ENCODE measurements at places on chromosomes 1 and 21. TPM values are rescaled to one million over a fixed set of nuclear protein-coding genes. Genes with fewer than 3 reads are reported as not detected.

DNA sequence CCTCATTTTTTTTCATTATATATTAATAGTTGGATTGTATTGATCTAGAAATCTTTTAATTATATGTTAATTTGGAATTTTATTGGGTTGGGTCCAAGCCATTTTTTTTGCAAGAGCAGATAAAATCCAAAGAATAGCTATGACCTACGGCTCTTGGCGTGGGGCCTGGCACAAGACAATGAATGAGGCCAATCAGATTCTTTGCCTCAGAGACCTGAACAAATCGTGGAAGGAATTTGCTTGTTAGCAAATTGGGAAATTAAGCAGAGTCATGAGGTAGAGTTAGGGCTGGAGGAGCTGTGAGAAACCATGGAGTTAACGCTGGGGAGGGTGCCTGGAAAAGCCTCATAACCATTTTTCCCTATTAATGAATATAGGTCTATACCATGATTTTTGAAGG is 40.1 kb downstream of the CAMSAP2 start:
- no peak for DNase-seq

GRCh38 chr21:44948426-44949120 is 8.7 kb downstream of the SLX9 start:
- DNase-seq: no peak

DNA sequence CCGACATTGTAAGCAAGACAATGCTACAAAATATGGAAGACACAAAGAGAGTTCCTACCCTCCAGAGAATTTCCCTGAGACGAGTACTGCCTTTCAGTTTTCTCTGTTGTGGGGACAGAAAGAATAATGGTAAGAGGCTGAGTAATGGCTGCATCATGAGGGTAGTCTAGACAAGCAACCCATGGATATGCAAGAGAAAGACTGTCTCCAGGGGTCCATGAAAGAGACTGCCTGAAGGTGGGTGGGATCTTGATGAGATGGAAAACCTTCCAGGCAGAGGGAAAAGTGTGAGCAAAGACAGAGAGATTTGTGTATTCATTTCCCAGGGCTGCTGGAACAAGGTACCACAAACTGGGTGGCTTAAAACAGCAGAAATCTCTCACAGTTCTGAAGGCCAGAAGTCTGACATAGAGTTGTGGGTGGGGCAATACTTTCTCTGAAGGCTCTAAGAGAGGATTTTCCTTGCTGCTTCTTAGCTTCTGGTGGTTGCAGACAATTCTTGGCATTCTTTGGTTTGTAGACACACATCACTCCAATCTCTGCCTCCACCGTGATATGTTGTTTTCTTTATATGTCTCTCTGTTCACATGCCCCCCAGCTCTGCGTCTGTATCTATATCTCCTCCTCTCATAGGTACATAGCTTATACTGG is 41.4 kb downstream of the ANP32E start:
- DNase-seq: no peak

DNA sequence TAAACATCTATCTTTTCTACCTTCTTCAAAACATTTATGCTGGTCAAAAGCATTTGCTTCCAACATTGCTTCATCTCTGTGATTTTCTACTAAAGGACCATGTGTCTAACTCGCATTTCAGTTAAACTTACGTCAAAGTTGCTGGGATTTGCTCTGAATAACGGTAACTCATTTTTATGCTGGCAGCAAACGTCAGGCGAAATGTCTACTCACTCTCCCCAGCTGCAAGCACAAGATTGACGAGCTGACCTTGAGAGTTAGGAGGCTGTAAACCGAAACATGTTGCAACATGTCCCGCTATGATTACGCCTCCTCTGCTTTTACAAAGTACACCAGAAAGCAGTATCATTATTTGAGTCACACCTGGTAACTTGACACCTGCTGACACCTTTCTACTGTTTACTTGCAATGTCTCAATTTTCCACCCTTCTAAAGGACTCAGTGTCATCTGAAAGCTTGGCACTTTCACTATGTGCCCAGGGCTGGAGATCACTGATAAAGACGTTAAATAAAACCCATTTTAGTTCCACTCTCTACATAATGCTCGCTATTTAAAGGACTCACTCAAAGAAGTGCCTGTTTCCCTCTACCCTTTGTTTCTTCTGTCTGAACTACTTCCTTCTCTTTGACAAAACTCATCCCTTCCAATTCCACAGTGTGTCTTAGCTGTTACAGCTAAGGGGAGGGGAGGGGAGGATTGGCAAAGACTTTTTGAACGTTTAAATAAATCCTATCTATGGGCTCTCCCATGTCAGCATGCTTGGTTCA is 111.9 kb downstream of the PTPN14 start:
- no peak for DNase-seq

DNA sequence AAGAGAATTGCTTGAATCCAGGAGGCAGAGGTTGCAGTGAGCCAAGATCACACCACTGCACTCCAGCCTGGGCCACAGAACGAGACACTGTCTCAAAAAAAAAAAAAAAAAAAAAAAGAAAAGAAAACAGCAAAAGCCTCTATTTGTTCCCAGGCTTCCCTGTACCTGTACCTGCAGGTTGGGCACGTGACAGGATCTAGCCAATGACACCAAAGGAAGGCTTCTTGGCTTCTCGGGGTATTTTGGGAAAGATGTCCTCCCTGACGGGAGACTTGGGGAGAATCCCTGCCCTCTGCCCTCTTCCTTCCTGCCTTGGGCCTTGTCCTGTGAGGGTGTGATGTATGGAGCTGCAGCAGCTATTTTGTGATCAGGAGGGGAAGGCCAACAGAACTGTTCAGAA is 22.8 kb downstream of the TMCO4 start:
- no peak for DNase-seq

- no peak for DNase-seq
Measured at GRCh38 chr1:239126884-239127283, 259.5 kb upstream of the CHRM3 start.

- no peak for DNase-seq
Measured at GRCh38 chr1:63943393-63943792, 169.6 kb downstream of the ROR1 start.

DNA sequence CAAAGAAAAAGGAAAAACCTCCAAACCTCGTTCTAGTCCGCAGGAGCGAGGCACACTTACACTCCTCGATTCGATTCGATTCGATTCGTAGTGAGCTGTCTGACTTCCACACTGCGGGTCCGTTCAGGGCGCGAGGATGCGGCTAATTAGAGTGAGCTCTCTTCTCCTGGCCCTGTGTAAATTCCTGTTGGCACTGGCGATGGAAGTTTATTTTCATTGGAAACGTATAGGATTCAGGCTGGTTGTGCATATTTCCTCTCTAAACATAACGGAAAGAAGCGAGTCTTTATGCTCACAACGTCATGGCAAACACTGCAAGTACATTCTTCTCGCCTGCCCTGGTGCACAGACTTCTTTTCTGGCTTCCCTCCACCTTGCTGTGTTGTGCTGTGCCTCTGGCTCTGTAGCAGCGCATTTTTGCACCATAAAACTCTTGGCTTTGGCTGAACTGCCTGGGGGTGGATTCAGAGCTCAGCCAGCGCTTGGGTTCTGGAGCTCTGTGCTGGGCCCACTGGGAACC is 2.7 kb downstream of the HUNK start:
- no peak for DNase-seq

Gene BLZF1
- 25.3 TPM for total RNA-seq

Gene HMGCS2
- total RNA-seq: 3.9 TPM

Gene PDZK1IP1
- total RNA-seq: 245 TPM

Measured in kidney (tissue), 22 donors.